ENCODE measurements at places on chromosomes 5 and 9.
A peak's percentile ranks its signal among the peaks of the same experiment; 100 is the strongest.

DNA sequence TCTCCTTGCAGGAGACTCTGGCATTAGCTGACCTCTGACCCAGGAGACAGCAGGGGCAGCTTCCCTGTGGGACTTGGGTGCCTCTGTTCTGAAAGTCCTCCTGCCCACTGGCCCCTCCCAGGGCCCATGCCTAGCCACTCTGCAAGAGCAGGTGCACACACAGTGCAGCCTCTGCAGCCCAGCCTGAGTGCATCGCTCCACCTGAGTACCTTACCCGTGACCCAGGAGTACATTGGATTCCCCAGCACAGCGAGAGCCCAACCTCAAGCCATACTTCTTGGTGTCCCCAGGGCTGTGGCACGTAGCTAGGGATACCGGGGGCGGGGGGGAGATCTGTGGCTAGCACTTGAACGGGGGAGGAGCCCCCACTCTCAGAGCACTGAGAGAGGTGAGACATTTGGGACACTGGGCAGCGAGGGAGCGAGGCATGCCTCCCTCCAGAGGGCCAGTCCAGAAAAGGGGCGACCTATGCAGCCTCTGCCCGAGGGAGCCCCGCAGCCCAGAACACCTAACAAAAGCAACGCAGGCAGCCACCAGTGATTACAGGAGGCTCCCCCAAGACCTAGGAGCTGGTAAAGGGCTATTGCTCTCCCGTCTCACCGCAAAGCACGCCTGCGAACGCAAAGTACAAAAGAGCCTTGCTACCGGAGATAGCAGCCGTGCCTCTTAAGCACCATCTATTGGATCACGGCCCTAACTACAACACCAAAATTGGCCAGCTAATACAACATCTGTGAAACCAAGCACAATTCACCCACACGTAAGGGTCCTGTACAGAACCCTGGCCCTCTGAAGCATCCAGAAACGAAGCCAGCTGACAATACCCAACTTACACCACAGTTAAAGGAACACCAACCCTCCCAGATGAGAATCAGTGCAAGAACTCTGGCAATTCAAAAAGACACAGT, 826 bp upstream of the PRDM9 start:
- DNase-seq: no peak

- no peak for DNase-seq
Observed at GRCh38 chr5:74306845-74307244, 333.7 kb downstream of the ENC1 start.

DNA sequence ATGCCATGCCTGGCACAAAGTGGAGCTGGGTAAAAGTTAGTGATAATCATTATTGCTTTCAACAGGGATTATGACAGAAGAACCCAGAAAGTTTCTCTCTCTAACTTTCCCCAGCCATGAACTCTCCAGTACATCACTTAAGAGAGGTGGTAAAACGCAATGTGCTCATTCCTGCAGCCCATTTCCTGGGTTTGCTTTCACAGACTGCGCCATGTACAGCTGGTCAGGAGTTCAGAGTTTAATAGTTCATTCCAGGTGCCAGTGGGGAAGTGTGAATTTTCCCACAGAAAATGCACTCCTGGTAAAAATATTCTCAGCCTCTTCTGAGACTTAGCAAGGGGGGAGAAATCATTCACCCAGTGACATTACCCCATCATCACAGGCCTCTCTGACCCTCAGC, 35.5 kb downstream of the ADAM19 start:
- no peak for DNase-seq

- DNase-seq: no peak
Observed at GRCh38 chr5:43191740-43192557, at the start of gene NIM1K. TSS of gene NIM1K (plus strand) at chr5:43192225. CDS start at chr5:43245776, 53,551 bp downstream.

GRCh38 chr9:99986642-99987041, 80.2 kb downstream of the STX17 start:
- DNase-seq: no peak

DNA sequence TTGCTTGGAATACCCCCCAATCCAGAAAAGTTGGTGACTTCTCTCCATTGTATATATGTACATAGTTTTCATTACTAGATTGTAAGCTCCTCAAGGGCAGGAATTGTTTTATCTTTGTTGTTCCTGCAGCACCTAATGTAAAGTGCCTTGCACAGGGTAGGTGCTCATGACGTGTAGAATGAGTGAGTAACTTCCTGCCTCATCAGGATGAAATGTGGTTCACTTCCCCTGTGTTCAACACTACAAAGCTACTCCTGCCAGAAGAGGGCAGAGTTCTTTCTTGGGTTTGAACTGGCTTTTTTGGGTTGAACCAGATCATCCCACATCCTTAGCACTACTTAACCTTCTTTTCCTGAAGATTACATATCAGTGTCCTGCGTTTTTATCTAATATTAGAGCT, 23.9 kb downstream of the GTF3C4 start:
- no peak for DNase-seq

- DNase-seq: no peak
Observed at GRCh38 chr9:125906893-125907292, 159.7 kb downstream of the PBX3 start.

DNA sequence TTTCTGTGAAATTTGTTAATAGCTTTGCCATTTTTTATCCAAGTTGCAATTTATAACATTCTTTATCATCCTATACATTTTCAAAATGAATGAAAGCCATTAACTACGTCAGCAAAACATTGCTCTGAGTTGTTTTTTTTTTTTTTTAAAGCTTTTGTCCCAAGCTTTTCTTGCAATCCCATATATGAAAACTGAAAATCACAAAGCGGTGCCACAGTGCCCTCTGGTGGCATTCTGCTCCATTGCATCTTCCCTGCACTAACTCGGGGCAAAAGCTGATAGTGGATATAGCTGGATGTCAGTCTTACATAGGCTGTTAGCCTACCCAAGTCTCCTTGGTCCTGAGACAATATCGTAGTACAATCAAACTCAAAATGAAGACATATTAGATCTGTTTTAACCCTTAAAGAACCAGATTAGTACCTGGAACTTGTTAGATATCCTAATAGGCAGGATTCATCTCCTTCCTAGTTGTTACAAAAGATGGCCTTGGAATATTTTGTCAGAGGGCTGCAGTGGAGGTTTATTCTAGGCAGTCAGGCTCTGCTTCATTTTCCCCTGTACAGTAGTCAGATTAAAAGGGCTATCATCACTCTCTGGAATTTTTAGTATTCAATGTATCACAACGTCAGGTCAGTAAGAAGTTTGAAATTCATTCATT, 669.9 kb downstream of the PTPRD start:
- peak; percentile 17 for DNase-seq

DNA sequence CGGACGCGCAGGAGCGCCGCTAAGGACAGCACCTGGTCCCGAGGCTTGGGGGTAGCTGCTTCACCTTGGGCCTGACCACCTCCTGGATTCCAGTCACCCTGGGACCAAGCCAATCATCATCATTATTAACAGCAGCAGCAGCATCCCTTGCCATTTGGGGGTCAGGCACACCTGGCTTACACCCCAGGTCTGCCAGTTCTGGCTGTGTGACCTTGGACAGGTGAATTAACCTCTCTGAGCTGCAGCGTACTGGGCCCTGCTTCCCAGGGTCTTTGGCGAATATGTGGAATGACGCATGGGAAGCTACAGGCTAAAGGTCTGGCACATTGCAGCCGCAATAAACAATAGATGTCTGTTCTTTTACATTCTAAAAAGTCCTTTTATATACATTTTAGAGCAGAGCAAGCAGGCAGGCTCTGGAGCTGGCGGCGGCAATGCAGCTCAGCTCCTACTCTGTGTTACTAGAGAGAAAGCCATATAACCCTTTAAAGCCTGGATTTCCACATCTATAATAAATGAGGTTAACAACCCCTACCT, 97.8 kb upstream of the CPLX2 start:
- no peak for DNase-seq

GRCh38 chr5:81762401-81762800, 11.5 kb upstream of the SSBP2 start:
- no peak for DNase-seq

- DNase-seq: no peak
Observed at GRCh38 chr5:75551471-75551870, 39.8 kb downstream of the POLK start.

- no peak for DNase-seq
Observed at GRCh38 chr5:165231821-165232508, 1726.5 kb downstream of the MAT2B start.

DNA sequence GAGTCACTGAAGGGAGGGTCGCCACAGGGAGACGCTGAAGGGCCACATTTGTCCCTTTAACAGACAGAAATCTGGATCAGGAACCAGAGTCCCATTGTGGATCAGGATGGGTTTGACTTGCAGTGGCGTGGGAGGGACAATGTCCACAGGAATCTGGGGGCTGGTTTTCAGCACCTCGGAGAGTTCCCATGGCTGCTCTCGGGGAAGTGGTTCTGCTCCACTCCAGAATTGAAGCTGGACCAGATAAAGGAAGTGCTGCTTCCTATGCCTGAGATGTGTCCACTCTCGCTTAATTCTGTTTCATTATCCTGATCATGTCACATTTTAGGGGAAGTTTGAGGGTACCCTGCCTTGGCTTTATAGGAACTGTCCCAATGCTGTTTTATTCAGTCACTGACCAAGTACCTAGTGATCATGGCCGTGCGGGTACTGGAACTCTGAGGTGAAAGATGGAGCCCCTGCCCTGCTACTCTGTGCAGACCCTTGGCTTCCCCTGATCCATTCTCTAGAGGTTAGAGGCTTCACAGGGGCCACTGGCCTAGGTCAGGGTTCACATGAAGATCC, 28.7 kb downstream of the ENHO start:
- DNase-seq: peak; percentile 3

- DNase-seq: no peak
Observed at GRCh38 chr9:133362359-133363044, 6.2 kb downstream of the SURF2 start.

- DNase-seq: no peak
Observed at GRCh38 chr5:142600611-142601358, 85.1 kb downstream of the FGF1 start.

DNA sequence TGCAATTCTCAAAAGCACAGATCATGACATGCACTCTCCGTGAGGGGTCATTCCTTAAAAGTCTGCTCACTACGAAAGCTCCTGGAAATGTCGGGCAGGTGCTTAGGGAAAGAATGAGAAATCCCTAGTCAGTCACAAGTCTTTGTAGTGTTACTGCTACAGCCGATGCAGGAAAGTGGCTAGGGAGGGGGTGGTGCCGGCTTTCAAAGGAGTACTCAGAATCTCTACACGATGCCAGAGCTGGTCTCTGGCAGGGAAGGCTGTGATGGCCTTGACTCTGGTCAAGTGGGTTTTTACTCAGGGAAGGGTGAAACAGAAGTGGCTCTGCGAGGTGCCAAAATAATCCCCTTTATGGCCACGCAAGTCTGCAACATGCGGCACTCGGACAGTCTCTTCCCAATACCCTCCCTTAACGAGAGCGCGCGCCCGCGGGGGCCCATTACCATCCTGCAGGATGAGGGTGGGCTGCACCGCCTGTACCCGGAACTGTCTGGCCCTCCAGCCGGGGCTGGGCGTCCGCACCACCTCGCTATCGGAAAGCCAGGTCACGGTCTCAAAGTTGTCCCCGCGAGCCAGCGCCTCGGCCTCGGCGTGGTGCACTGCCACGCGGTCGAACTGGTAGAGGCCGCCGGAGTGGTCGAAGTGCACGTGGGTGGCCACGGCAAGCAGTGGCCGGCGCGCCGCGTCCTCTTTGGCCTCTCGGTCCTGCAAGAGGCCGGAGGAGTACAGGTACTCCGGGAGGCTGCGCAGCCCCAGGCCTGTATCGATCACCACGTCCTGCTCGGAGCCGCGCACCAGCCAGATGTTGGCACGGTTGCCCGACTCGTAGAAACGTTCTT, 956 bp downstream of the MBLAC2 start:
- no peak for DNase-seq

- no peak for DNase-seq
Observed at GRCh38 chr9:131982671-131983239, 96.9 kb downstream of the MED27 start.

DNA sequence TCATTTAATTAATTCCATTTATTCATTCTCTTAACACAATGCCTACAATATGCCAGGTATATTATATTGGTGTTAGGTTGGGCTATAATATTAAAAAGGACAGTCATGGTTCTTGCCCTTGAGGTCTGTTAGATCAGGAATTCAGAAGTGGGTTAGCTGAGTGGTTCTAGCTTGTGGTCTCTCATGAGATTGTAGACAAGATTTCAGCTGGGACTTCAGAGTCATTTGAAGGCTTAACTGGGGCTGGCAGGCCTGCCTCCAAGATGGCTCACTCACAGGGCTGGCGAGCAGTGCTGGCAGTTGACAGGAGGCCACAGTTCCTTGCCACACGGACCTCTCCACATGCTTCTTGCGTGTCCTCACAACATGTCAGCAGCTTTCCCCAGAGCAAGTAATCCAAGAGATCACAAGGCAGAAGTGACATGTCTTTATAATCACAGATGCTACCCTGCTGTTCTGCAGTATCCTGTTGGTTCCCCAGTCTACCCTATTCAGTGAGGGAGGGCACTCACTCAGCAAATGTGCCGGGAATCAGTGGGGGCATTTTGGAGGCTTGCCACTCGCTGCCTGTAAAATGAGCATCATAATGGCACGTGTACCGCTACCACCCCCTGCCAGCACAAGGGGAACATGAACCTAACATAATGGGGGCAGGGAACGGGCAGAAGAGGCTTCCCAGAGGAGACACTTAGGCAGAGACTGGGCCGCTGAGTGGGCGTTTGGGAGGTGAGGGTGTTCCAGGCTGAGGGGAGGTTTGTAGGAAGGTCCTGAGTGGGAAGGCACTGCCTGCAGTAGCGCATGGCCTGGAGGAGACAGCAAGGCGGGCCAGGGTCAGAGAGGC, 70.0 kb downstream of the EXOSC2 start:
- no peak for DNase-seq

DNA sequence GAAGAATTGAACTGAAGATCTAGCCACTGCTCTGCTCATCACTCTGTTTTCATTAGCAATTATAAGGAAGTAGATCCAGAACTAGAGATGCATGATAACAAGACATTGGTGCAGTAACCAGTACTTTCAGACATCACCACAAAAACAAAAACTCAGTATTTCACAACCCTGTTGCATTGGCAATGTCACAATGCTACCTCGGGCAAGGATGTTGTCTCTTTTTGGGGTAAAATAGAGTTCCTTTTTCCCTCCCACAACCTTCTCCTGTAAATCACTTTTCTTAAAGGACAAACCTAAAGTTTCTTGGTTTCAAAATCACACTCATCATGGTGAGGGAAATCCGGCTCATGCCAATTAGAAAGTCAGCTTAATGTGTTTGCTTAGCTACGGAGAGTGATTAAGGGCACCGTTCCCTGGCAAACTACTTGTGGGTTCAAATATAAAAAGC, 420.1 kb upstream of the MEF2C start:
- DNase-seq: no peak
